Fibroblast of upper back skin (primary cell): ENCODE measurements at places on chromosomes 13 and 19.

- no peak for DNase-seq
These were observed 1.6 kb downstream of the MISP3 start for GRCh38 chr19:14073925-14074838.

DNA sequence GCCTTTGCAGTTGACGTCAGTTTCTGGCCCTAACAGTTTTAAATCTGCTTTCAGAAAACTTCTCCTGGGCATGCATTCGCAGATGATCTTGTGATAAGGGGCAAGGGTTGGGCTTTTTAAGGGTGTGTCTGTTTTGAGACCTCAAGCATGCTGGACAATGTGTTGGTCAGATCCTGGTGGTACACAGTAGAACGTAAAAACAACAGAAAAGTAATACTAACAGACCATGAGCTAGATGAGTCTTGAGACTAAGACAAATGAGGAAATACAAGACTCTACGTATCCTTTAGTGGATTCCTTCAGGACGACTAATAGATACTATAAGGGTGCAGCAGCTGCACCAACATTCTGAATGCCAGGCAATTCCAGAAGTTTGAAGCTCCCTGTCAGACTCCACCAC, 237.6 kb downstream of the DNAJC15 start:
- DNase-seq: peak; percentile 81

DNA sequence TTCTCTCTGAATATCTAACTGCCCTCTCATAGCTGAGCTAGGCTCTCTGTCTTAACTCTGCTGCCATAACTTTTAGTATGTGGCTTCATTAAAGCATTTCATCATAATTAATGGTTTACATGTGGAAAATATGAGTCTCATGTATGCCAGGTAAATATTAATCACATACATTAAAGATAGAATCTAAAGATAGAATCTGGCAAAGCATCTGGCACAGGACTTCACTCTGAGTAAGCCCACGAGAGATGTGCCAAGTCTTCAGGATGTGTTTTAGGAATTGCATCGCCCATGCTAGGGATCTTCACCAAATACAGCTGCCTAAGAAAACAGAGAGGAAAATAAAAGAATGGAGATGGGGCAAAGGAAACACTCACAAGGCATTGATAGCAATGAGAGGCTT, 285.8 kb downstream of the DIAPH3 start:
- peak; percentile 83 for DNase-seq

GRCh38 chr19:18991468-18991867, 41.8 kb downstream of the SUGP2 start:
- no peak for DNase-seq

DNA sequence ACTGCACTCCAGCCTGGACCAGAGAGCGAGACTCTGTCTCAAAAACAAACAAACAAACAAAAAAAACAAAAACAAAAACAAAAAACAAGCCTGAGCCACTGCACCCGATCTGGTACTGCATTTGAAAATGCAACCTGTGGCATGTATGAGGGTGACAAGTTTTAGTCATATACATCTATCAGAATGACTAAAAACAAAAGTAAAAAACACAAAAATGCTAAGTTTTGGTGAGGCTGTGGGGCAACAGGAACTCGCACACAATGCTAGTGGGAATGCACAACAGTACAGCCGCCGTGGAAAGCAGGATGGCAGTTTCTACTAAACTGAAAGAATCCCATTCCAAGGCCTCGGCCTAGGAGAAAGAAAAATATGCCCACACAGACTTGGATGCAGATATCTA, 7.8 kb downstream of the EBPL start:
- DNase-seq: no peak

GRCh38 chr19:57813919-57814504, 701 bp downstream of the ZNF552 start:
- no peak for DNase-seq

- DNase-seq: no peak
These were observed 4.6 kb downstream of the AP2S1 start for GRCh38 chr19:46845959-46846459.

- DNase-seq: no peak
These were observed 5.9 kb upstream of the CIRBP start for GRCh38 chr19:1263188-1263587.

- no peak for DNase-seq
These were observed 913.1 kb upstream of the SLITRK5 start for GRCh38 chr13:86758116-86758515.

- no peak for DNase-seq
These were observed 66.4 kb upstream of the KL start for GRCh38 chr13:32949820-32950219.

DNA sequence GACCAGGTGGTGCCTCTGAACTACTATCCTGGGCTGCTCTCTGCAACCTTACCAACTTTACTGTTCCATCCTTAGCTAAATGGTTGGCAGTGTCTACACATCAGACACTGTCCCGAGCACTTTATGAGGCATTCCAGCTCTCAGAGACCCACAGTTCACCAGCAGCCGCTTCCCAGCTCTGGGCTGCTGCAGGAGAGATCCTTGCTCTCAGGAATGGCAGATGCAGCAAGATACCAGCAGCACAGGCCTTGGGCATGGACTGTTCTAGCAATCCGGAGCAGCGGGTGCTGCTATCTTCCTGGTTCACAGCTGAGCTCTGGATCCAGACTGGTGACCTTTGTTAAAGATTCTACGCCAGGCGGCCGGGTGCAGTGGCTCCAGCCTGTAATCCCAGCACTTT, 3.3 kb upstream of the LPAR2 start:
- no peak for DNase-seq

DNA sequence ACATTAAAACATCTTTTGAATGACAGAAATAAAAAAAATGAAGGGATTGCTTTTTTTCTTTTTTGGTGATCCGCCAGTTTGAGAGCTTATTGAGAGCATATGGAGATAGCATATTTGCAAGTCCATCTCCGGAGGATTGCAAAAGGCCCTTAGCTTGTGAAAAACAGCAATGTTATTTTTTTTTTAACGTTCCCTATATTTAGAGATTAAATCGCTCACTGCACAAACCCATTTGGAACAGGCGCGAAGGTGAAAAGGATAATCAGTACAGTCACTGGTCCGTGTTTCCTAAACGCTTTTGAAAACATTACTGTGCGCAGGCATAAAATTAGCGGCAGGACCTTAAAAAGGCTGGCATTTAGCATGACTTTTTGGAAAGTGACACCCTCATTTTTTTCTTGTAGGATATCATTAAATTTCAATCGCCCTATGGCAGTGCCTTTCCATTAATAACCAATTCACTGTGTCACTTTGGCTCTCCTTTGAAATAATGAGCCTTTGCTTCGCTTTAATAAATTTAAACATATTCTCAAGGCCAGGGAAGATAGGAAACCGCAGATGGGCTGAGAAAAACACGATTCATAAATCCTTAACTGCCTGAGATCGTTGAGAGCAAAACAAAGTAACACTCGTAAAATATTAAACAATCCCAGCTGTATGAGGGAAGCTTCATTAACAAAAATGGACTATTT, 342.2 kb downstream of the DACH1 start:
- peak; percentile 16 for DNase-seq

DNA sequence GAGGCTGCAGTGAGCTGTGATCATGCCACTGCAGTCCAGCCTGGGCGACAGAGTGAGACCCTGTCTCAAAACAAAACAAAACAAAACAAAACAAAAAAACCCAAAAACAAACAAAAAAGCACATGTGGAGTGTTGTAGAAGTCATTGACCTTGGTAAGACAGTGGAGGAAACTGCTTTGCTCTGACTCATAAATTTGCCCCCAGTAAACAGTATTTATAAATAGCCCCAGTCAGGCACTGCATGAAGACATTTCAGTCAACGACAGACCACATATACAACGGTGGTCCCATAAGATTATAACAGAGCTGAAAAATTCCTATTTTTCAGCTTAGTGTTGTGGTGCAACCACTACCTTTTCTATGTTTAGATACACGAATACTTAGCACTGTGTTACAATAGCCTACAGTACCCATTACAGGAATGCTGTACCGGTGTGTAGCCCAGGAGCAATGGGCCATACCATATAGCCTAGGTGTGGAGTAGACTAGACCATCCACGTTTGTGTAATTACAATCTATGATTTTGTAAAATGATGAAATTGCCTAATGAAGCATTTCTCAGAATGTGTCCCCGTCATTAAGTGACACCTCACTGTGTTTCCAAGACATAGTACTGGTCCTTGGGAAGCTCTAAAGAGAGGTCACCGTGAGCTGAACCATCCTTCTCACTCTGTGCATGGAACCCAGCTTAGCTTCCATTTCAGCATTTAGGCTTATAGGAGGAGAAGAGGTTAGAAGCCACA, 1.1 kb downstream of the ARL11 start:
- no peak for DNase-seq

GRCh38 chr19:54137699-54138488, at the start of gene CNOT3:
TSS of gene CNOT3 (plus strand) at chr19:54137762. CDS start at chr19:54142979, 5,217 bp downstream.
- no peak for DNase-seq

DNA sequence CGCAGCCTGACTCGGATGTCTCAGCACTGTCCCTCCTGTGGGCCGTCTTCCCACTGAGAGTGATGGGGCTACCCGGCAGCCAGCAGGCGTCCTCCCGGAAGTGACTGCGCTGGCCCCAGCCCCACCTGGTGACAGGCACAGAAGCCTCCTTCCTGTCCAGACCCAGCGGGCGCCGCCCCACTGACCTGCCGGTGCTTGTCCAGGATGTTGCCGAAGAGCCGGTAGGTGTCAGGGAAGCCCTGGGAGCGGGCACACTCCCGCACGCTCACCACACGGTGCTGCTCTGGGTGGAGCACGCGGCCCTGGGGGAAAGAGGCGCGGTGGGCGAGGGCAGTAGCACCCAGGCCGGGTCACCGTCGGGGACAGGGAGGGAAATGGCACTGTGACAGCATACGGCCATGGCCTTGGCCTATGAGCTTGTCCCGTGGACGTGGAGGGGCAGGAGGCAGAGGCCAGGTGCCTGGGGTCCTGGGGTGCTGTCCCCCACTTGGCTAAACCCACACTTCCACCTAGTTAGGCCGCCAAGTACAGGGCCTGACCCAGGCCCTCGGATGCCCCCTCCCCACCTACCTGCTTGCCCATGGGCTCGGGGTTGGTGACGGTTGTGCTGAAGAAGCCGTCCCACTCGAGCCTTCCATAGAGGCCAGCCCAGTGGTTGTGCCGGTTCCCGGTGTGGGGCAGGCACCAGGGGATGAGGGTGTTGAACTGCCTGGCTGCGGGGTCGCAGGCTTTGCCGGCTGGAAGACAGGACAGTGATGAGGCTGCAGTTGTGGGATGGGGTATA, 16.0 kb upstream of the EIF3G start:
- DNase-seq: no peak

GRCh38 chr19:43290568-43291359, 21.4 kb upstream of the PSG9 start:
- peak; percentile 10 for DNase-seq

- DNase-seq: no peak
These were observed 7.7 kb downstream of the KASH5 start for GRCh38 chr19:49395581-49396407.

GRCh38 chr19:7596211-7596937, 711 bp downstream of the CAMSAP3 start:
- DNase-seq: no peak

DNA sequence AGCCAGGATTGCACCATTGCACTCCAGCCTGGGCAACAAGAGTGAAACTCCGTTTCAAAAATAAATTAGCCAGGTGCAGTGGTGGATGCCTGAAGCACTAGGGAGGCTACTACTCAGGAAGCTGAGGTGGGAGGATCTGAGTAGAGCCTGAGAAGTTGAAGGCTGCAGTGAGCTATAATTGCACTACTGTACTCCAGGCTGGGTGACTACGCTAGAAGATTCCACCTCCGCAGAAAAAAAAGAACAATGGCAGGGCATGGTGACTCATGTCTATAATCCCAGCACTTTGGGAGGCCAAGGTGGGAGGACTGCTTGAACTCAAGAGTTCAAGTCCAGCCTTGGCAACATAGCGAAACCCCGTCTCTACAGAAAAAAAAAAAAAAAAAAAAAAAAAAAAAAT, 20.5 kb downstream of the HAUS8 start:
- no peak for DNase-seq

GRCh38 chr19:30175987-30176386, 196.2 kb upstream of the ZNF536 start:
- no peak for DNase-seq

DNA sequence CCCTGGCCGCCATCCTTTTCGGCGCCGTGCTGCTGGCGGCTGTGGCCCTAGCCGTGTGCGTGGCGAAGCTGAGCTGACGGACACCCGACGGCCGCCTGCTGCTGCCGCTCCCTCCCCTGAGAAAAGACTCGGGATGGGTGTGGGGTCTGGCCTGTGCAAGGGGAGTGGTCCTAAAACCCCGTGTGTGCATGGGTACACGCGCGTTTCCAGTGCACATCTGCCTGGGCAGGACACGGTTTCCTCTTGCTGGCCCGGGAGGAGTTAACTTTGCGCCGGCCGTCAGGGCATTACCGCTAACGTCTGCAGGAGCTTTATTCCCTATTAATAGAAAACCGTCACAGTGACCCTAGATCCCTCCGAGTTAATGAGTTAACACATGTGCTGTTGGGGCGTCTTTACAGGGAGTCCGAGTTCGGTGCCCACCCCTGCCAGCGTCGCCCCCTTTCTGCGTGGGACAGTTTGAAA, 1.3 kb downstream of the RGS9BP start:
- no peak for DNase-seq

DNA sequence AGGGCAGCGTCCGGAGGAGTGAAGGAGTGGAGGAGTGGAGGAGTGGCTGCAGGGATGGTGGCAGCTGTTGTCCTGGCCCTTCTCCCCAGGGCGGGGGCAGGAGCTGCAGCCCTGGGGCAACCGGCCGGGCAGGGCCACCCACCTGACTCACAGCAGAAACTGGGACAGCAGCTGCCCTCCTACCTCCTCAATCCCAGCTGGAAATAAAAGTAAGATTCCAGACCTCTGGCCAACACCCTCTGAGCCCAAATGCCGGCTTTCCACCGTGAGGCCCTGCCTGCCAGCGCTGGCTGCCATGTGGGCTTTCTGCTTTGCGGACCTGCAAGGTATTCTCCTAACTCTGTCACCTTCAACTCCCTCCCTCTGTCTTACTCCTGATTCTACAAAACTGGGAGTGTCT, 3.3 kb upstream of the CLPP start:
- DNase-seq: no peak

DNA sequence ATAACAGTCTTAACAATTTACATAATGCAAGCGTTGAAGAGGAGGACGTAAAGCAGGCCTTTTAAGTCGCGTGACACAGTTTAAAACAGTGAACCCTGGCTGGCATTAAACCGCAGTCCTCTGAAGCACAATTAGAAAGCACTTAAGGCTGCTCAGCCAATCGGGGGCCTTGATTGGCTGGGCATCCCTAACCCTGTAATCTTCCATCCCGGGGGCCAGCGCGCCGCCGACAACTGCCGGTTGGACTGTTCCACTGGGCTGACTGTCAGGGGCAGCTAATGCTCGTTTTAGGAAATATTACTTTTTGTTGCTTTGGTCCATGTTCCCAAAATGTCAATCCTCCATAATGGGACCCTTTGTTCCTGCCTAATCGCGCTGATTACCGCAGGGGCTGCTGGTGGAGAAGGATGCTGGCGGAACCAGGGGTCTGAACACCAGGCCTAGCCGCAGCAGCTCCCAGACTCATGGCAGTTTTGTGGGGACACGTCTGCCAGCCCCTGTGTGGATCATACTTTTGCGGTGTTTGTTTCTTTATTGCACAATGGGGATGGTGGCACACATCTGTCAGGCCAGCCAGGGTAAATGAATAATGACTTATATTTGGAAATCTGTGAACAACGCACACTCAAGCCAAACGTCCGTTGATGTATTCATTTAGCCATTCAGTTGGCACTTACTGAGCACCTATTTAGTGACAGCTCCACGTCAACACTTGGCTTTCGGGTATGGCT, 127.1 kb upstream of the SPACA7 start:
- DNase-seq: no peak
